M059J (cell line): ENCODE measurements at places on chromosomes 16 and 17.

DNA sequence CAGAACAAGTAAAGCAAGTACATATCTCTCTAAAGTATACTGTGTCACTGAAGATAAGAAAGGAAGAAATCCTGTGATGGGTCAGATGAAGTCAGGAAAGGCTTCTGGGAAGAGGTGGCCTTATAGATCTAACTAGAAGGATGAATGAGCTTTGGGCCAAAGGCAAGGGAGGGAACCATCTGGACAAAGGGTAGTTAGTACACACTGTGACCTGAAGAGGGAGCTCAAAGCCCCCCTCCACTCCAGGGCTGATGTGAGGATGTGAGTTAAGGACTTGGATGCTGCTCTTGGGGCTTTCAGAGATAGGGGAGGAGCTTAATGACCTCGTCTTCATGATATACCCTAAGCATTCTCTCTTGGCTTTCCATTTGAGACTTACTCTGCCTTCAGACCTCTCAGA lies 185.3 kb upstream of the CACNG3 start:
- DNase-seq = peak; percentile 50

DNA sequence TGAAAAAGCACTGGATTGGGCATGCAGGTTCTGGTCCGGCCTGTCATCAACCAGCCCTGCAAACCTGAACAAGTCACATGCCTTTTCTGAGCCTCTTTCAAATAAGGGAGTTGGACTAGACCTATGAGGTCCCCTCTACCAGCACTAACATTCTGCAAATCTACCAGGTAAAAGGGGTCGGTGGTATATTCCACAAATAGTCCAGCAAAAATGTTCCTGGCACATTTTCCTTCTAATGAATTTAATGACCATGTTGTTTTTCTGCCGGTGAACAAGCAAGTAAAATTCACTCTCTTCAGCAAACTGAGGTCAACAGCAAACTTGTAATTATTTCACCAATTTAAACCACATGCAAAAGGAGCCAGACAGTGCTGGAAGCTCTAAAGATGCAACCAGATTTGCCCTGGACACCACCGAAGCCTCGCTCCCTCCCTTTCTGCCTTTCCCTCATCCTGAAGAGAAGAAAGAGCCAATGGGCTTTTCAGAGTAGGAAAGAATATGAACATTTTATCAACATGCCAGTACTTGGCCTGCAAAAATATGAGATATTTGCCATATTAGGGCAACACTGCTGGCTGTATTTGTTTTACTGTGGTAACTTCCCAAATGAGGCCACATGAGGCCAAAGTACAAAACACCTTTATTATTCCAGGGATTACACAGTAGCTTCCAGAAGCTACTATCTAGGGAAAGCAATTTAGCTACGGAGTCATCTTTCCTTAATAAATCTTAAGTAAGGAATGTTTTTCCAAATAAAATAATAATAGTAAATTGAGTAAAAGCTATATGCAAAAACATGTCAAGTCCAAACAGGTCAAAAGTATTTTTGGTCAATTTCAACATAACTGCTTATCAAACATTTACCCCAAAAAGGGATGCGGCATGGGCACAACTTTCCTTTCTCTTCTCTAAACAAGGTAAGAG lies 45.0 kb downstream of the USP31 start:
- no peak for DNase-seq

- DNase-seq = no peak
These were observed 4.1 kb downstream of the RNF167 start for GRCh38 chr17:4944163-4944553.

- DNase-seq = no peak
These were observed at the start of gene PIRT for GRCh38 chr17:10837921-10838320. PIRT (minus strand) TSS chr17:10838087; CDS start chr17:10825645, 12,442 bp downstream.

DNA sequence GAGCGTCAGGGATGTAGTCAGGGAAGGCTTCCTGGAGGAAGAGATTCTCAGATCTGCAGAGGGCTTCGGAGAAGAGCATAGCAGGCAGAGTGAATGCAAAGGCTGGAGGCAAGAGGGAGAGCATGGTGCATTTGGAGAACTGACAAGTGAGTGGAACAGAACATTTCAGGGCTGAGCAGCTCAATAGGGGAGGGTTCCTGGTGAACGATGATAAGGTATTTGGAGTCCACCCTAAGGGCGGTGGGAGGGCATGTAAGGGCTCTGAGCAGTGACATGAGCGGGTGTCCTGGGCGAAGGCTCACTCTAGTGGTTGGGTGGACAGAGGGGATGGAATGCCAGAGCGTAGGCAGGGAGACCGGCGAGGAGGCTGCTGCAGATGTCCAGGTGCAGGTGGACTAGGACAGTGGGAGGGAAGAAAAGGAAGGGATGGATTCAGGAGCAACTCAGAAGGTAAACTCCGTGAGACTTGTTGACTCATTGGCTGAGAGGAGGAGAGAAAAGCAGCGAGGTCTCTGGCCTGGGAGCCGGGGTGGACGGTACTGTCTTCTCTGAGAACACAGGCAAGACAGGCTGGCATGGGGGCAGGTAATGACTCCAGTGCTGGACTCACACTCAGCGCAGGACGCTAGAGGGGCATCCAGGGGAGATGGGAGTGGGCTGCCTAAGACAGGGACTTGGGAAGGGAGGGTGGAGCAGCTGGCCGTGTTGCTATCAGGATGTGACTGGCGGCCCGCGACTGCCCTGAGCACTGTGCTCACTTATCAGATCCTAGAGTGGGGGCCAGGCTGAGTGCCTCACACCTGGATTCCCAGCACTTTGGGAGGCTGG lies 1.4 kb upstream of the PITPNA start:
- no peak for DNase-seq

GRCh38 chr17:4859816-4860625 lies 26.9 kb downstream of the MINK1 start:
- DNase-seq = no peak
